ENCODE measurements at places on chromosomes 2 and 18.
A peak's percentile ranks its signal among the peaks of the same experiment; 100 is the strongest.

DNA sequence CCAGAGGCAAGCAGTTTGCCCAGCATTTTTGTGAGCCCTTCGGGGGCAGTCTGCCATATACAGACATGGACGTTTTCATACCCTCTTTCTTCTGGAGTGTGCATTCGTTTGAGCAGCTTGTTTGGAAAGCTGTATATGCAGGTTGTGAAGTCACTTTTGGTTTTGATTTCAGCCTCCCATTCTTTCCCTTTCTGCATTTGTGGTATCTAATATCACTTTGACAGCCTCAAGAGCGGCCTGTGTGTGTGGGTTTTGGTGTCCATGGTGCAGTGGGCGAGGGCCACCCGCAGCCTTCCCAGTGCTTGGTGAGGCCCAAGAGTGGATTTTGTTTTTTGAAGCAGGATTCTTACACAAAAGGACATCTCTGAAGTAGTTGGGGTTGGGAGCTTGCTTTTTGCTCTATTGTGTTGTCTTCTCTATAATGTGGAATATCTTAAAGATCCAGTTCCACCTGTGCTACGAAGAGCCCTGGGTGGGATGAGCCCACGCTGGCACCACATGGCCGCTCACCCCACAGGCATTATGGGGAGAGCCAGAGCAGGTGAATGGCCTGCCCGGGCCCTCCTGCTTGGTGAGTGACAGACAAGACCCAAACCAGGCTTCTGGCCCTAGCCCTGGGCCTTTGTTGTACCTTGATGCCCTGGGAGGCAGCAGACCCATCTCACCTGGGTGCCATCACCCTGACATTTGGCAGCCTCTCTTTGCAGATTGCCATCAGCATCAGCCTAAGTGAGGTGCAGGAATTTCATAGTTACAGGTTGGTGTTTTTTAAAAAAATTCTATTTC, 29.5 kb downstream of the INPP4A start:
- DNase-seq, result no peak

DNA sequence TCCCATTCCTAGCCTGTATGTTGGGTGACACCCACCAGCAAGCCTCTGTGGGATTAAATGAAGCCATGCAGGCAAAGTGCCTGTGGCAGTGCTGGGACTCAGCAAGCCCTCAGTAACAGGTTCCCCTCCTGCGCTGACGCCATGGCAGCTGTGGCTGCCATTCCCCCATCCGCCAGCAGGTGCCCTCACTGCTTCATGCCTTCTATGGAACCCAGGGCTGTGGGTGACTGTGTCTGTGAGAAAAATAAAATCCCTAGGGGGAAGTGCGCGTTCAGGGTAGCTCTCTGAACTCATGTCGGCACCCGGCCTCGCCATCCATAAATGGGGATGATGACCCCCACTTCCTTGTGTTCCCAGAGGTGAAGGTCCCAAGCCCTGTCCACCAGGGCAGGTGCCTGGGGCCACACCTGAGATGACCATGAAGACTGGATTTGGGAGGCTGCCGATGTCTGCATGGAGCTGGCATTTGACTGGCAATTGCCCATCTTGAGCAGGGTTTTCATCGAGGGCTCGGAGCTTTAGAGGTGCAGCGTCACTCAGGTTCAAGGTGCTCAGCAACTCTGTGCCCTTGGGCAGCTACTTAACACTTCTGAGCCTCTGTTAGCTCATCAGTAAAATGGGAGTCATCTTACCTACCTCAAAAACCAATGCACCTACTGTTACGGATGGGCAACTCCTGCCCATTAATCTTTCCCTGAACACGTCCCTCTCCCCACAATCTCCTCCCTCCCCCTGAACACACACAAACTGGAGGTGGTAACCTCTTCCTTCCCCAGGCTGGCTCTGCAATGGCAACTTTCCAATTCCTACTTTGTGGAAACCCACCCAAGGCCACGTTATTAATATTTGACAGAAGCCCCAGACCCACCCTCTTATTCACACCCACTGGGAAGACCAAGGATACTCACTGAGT, 2.9 kb upstream of the MAL start:
- DNase-seq, result peak; percentile 81

- DNase-seq, result no peak
These were observed 95.7 kb downstream of the EDAR start for GRCh38 chr2:108893277-108893676.

- DNase-seq, result no peak
These were observed 55.3 kb upstream of the CABYR start for GRCh38 chr18:24083550-24083949.

GRCh38 chr2:139099721-139100120, 319.5 kb upstream of the NXPH2 start:
- no peak for DNase-seq

DNA sequence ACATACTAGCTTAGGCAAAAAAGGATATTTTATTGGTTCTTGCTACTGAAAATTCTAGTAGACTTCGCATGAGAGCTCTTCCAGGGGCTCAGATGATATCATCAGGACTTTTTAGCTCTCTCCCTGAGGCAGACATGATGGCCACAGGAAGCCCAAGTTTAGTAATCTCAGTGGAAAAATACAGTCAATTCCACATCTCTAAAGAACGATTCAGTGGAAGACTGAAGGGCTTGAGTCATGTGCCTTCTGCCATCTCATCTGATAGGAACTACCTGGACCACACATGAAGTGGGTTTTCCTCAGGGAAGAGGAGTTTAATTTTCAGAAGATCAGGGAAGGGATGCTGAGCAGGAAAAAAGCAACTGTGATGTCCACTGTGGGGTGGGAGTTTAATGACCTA, 117.3 kb downstream of the TTC27 start:
- DNase-seq, result no peak

DNA sequence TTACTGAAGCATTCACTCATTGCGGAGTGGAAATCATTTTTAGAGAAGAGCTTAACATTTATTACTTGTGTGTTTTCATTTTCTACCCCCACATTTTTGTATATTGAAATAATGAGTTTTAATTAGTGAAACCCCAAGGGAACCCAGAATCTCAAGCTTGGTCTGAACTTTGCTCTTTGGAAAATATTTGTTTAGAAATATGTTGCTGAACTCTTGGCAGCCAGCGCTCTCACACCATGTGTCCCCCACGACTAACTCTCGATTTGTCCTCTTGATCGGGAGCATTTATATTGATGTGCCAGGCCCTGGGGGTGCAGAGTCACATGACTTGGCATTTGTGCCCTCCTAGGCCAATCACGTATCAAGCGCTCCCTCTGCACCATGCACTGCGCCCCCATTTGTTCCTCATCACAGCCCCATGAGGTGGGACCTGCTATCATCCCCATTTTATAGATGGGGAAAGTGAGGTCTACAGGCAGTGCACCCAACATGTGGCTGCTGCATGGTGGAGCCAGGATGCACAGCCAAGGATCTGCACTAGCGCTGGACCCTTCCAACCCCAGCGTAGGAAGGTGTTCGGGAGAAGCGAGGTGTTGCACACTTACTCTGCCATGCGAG, 149.7 kb downstream of the NCK2 start:
- no peak for DNase-seq

DNA sequence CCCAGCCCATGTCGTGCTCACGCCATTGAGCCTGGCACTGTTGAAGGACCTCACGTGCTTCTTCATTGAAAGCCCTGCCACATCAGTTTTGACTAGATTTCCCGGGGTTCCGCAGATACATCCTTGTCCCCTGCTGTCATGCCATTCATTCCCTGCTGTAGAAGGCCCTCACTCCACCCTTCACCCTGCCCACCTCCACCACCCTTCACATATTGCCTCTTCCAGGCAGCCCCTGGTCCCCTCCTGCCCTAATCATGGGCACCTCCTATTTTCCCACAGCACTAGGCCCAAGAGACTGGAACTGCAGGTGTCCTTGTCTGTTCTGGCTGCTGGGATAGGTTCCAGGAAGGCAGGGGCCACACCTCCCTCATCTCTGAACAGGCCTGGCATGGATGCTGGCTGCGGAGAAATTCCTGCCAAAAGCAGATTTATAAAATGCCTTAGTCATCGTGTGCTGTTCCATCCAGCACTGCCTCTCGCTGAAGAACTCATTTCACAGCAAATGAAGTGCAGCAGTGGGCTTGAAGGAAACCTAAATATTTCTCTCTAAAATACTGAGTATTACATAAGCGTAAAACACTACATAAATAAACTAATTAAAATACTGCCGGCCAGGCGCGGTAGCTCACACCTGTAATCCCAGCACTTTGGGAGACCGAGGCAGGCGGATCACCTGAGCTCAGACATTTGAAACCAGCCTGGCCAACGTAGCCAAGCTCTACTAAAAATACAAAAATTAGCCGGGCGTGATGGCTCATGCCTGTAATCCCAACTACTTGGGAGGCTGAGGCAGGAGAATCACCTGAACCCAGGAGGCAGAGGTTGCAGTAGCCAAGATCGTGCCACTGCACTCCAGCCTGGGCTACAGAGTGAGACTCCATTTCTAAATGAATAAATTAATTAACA, 38.4 kb downstream of the EIF4E2 start:
- DNase-seq, result no peak

DNA sequence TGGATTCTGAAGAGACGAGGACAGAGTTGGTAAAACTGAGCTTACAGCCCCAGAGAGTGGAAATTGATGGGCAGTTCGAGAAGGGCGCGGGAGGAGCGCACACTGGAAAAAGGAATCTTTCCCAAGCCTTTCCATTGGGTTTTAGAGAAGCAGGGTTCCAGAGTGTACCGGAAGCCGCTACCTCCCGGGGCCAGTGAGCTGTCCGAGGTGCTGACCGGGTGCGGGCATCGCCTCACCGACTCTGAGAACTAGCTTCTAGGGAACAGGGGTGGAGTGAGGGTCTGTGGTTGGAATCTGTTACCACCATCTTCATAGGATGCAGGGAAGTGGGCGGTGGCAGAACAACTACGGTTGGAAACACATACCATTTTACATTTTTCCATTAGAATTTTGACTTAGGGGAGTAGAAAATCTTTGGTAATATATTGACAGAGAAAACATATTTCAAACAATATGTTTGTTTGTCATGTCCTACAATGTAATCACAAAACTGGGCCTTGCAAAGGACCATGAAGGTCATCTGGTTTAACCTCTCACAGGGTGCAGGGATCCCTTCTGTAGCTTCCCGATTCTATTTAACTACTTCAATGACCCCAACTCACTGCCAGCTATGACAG, 724 bp downstream of the NMS start:
- no peak for DNase-seq

DNA sequence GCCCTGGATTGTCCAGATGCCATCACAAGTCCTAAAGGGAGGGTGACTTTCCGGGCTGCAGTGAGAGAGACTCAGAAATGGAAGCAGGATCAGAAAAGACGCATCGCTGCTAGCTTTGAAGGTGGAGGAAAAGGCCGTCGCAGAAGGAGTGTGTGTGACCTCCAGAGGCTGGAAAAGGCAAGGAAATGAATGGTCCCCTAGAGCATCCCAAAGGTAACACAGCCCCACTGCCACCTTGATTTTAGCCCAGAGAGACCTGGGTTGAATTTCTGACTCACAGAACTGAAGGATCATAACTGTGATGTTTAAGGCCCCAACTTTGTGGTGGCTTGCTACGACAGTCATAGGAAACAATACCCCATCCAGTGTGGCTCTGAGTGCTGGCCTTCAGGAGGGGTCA, 8.6 kb upstream of the NCK2 start:
- DNase-seq, result no peak

- no peak for DNase-seq
These were observed 31.9 kb upstream of the NRP2 start for GRCh38 chr2:205650450-205650849.

GRCh38 chr2:238380785-238381184, 45.9 kb upstream of the ASB1 start:
- DNase-seq, result no peak

GRCh38 chr2:96146153-96146880, 1.1 kb upstream of the DUSP2 start:
- DNase-seq, result peak; percentile 68

GRCh38 chr2:37132914-37133313, 23.9 kb downstream of the EIF2AK2 start:
- no peak for DNase-seq

DNA sequence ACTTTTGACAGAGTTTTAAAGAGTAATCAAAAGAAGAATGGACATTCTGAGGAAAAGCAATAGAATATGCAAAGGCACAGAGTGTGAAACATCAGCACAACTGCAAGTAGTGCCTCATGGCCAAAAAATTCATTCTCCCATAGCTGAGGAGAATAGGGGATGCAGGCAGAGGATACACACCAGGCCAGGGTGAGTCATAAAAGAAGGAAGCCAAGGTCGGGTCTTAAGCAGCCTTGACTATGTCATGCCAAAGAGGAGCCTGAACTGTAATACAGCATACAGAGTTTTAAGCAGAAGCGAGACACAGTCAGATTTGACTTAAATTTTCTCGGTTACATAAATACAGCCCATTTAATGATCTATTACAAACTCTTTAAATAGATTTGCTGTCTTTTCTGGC, 165.0 kb downstream of the LNPK start:
- DNase-seq, result no peak

DNA sequence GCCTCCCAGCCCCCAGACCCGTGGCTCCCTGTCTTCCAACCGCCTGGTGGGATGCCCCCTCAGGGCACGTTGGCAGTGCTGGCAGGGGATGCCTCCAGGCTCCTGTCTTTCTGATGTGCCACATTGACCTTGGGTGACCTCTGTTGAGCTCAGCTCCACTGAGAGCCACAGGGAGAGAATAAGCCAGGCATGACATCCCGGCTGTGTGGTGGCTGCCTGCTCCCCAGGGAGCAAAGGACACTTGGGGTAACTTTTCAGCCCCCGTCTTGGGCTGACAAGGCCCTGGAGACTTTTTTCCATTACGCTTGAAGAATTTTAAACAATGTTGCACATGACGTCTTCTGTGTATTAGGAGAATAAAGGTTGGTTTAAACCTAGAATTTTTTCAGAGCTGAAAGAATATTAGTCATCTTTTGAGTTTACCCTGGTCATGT, 246.0 kb downstream of the TSN start:
- no peak for DNase-seq

DNA sequence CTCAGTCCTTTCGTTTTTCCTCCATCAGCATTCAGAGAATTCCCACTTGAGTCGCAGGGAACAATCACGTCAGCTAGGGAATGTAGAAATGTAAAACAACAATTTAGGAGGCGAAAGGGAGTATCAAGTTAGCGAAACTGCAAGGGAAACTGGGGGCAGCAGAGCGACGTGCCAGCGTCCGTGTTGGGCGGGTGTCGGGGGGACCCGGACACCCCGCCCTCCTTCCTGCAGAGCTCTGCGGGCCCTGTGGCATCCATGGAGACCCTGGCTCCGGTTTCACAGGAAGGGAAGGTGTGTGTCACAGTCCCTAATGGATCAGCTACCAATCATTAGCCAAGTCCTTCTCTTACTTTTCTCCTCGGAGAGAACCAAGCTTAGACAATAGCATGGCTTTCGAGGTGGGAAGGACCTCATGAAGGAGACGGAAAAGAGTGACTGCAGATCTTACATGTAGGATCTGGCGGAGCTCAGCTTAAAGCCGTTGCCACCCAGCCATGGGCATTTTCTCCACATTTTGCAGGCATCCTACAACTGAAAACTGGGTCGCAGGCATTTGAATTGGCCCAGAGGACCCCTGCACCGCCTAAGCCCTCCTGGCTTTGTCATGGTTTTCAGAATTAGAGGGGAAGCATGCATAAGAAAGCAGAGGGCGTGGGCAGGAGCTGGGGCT, 33.7 kb downstream of the SOX11 start:
- DNase-seq, result no peak

- no peak for DNase-seq
These were observed 20.3 kb downstream of the PLEK start for GRCh38 chr2:68385220-68385906.

Measured in sciatic nerve (tissue), 2 donors.